ENCODE measurements at places on chromosomes 1 and 21. TPM values are rescaled to one million over a fixed set of nuclear protein-coding genes. Genes with fewer than 3 reads are reported as not detected.
A peak's percentile ranks its signal among the peaks of the same experiment; 100 is the strongest.

DNA sequence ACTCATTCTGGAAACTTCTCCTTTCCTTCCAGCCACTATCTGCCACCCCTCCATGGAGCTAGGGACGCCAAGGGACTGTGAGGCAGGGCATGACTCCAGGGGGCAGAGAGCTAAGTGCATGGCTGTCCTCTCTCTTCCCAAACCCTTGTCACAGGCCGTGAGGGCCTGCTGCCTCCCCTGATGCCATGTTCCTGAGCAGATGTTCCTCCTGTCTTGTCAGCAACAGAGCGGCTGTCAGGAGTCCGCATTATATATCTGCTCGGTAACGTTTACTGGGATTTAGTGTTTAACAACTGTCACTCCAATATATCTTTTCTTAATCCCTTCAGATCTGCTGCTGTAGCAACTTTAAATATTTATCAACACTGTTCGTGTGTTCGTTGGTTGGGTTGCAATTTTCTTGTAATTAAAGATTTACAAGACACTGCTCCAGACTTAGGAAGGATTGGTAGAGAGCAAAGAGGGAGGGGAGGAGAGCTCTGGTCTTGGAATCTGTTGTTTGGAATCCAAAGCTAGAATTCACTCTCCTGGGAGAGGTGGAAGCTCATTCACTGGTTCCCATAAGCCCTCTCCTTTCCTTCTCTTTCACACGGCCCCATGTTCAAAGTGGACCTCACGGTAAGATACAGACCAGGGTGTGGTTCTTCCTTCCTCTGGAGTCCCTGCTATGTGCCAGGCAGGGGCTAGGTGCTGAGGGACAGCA lies 76.2 kb downstream of the MDM4 start:
- no peak for DNase-seq

- no peak for DNase-seq
Observed at GRCh38 chr1:232179896-232180778, 449.8 kb downstream of the SIPA1L2 start.

CHI3L1 gene
- 40.8 TPM for polyA plus RNA-seq

- DNase-seq = peak; percentile 80
Observed at GRCh38 chr1:44798481-44799365, 1.5 kb upstream of the PLK3 start.

DNA sequence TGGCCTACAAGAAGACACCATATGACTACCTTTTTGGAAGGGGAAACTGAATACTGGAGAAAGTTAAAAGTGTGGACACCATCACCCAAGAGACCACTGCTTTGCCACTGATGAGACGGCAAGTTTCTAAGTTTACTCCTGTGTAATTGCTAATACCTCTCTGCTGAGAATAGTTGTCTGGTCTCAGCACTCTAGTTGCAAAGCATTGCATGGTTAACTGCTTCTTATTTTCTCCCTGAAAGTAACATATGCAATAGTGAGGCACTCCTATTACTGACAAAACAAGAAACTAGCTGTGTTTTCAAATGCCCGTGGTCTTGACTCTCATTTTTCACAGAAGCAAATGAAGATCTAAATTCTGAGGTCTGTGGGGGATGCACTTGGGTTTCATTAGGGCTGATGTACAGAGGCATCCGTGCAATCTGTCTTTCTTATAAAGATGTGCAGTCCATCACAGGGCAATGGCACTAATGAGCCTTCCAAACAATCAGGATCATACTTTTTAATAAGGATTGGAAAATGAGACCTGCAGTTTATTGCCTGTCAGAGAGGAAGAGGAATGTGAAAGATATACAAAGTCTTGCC lies 62.9 kb downstream of the IFI44 start:
- no peak for DNase-seq

GRCh38 chr1:223313415-223313754 lies 50.6 kb downstream of the SUSD4 start:
- no peak for DNase-seq

GRCh38 chr1:234089396-234089795 lies 184.9 kb downstream of the SLC35F3 start:
- no peak for DNase-seq

GRCh38 chr1:245715970-245716369 lies 561.2 kb downstream of the KIF26B start:
- no peak for DNase-seq

DNA sequence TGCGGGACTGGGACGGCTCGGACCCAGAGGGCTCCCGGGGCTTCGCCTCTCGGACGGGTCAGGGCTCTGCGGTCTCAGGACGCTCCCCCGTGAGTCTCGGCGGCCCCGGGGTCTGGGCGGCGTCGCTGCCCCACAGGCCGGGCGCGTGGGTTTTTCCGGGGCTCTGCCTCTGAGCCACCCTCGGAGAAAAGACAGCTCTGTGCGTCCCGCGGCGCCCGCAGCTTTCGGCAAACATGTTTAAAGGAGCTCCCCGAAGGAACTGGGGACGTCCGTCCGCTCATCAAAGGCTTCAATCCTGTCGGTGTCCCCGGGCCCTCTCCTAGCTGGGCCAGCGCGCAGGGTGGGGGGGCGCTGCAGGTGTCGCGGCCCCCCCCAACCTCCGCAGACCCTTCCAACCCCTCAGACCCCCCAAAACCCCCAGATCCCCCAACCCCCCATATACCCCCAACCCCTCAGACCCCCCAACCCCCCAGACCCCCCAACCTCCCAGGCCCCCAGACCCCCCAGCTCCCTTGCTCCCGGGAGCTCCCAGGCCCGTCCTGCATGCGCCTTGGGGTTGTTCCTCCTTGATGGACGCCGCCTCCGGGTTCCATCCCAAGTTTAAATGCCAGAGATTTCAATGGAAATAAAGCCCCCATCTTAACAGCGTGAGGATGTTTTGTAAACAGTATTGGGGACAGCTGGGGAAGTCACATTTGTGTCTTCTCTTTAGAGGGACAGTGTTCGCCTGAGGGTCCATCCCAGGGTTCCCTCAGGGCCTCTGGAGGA lies 996 bp upstream of the C1orf159 start:
- no peak for DNase-seq

GRCh38 chr1:178409541-178409940 lies 87.2 kb downstream of the CLEC20A start:
- DNase-seq = no peak

DNA sequence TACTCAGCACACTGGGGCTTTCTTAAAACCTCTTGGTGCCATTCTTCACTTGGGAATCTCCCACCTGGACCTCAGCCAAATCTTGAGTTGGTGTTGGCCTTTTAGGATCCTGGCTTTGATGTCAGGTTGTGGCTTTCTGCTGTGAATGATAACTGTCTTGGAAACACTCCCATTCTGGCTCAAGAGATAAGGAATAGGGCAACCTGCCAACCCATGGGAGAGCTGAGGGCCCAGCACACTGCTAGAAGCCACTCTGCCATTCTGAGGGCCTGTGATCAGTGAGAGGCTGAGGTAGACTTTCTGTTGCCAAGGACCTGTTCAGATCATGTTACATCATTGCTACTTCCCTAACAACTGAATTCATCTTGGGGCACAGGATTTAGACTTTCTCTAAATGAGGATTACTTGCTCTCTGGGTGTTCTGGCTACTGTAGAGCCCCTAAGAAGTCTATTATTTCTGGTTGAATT lies 45.8 kb downstream of the TTC39A start:
- no peak for DNase-seq

KDM5B gene
- polyA plus RNA-seq = 8.4 TPM

- DNase-seq = no peak
Observed at GRCh38 chr1:189432753-189433152, 1044.9 kb downstream of the BRINP3 start.

- DNase-seq = no peak
Observed at GRCh38 chr1:246254854-246255253, 252.2 kb downstream of the SMYD3 start.

NR5A2 gene
- polyA plus RNA-seq = 0.02 TPM

DNA sequence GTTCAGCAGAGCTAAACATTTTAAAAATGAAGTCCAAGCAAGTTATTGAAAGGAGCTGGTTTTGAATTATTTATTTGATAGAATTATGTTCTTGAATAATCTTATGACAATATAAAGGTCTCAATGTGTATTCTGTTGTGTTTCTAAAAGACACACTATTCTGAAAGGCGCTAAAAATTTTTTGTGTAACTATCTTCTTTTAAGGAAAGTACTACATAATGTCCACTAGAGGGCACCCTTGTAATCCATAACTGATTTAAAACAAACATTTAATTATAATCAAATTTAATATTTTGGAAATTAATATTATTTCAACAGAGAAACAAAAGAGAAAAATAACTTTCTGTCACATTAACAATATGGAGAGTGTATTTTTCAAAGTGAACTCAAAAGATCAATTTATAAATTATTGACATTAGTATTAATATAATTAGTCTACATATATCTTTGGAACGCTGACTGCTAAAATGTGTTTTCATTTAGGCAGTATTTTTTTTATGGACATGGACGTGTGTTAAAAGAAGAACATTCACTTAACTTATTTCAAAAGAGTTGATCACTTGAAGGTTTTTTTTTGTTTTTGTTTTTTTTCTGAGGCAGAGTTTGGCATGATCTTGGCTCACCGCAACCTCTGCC lies 248.4 kb downstream of the DENND1B start:
- DNase-seq = no peak

ELAPOR1 gene
- polyA plus RNA-seq = 0.36 TPM

DNA sequence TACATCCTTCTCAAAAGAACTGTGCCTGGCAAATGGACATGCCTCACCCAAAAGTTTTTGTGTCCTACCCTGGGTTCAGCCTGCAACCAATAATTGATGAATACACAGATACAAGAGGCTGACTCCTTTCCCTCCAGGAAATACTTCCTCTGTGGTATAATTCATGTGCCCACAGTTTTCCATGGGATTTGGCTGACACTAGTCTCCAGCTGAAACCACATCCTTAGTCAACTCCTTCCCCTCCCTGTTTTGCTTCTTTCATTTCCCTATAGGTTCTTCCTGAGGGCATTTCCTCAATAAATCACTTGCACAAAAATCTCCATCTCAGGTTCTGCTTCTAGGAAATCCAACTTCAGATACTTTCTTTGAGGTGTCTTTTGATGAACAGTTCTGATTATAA lies 436.6 kb upstream of the C1orf87 start:
- DNase-seq = no peak

- DNase-seq = no peak
Observed at GRCh38 chr1:39759436-39759726, 11.8 kb downstream of the OXCT2 start.

RHD gene
- 0.10 TPM for polyA plus RNA-seq

CFAP126 gene
- not detected for polyA plus RNA-seq

TMOD4 gene
- 0.44 TPM for polyA plus RNA-seq

- DNase-seq = no peak
Observed at GRCh38 chr1:113103048-113103447, 30.1 kb downstream of the LRIG2 start.

GRCh38 chr1:78526496-78526895 lies 35.7 kb downstream of the PTGFR start:
- no peak for DNase-seq

INKA2 gene
- 1.3 TPM for polyA plus RNA-seq

HTR6 gene
- polyA plus RNA-seq = not detected

DNA sequence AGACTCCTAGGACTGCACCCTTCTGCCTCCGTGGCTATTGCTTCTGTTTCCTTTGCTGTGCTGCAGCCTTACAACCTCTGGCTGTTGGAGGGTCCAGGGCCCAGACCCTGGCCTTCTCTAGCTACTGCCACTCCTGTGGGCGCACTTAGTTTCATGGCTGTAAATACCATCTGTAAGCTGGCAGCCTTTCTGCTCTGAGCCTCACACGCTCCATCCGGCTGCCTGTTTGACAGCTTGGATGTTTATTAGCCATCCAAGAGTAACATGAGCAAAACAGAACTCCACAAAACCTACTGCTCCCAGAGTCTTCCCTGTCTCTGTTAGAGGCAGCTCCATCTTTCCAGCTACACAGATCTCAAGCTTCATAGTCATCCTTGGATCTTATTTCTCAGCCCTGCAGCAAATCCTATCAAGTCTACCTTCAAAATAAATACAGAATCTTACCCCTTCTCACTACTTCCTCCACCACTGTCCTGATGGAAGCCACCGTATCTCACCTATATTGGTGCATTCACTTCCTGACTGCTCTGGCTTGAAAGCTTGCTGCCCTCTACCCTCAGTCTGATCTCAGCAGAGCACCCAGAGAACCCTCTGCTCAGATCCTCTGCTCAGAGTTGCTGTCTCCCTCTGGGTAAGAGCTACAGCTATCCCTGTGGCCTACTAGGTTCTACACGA lies 19.1 kb downstream of the SLC25A33 start:
- DNase-seq = no peak

DNA sequence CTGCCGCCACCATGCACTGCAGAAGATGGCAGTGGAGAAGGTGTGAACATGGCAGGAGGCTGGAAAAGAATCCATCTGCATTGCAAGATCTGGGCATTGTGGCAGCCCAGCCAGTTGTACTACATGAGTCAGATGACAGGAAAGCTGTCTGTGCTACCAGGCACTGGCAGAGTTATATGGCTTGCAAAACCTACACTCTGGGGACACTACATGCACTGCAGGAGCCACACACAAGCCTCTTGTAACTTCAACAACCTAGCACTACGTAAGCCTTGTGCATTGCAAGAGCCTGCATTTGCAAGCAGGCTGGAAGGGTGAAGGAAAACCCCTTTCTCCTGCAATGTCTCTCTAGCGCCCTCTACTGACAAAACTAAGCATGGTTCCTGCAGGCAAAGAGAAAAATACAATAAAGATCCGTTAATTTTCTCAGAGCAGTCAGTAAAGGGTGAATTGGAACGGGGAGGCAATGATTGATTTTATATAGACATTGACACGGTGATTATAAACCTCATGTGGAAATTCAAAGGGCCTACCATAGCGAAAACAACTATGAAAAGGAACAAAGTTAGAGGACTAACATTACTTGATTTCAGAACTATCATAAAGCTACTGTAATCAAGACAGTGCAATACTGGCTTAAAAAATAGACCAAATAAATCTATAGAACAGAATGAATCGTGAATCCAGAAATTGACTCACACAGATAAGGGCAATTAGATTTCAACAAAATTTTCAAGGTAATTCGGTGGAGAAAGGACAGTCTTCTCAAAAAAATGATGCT lies 26.2 kb upstream of the DYNLT5 start:
- peak; percentile 59 for DNase-seq

- no peak for DNase-seq
Observed at GRCh38 chr1:246161626-246162025, 345.5 kb downstream of the SMYD3 start.

RHBDL2 gene
- 0.10 TPM for polyA plus RNA-seq

DNA sequence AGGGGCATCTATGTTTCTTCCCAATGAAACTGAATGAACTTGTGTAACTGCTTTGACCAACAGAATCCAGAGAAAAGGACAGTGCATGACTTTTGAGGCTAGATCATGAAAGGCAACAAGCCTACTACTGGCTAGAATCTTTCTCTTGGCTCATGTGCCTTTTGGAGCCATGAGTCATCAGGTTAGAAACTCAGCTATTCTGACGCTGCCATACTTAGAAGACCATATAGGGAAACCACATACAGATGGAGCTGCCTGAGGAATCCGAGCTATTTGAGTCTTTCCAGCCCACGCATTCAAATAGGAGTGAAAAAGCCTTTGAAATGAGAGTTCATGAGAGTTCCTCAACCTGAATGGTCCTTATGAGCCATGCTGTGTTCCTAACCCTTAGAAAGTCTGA lies 738.5 kb upstream of the CHRM3 start:
- no peak for DNase-seq

- DNase-seq = no peak
Observed at GRCh38 chr1:37255868-37256267, 218.5 kb upstream of the ZC3H12A start.
